ENCODE measurements at places on chromosomes 16 and 17. TPM values are rescaled to one million over a fixed set of nuclear protein-coding genes. Genes with fewer than 3 reads are reported as not detected.

Gene ACSM2A
- total RNA-seq = not detected

- no peak for DNase-seq
These were observed 8.1 kb downstream of the TMEM97 start for GRCh38 chr17:28327031-28327607.

GRCh38 chr16:48462106-48462740 lies 77.0 kb upstream of the SIAH1 start:
- no peak for DNase-seq

- no peak for DNase-seq
These were observed 71.9 kb downstream of the SDR42E1 start for GRCh38 chr16:81939164-81940056.

- no peak for DNase-seq
These were observed 767 bp downstream of the SYNGR2 start for GRCh38 chr17:78168903-78169793.

Gene LGALS9C
- total RNA-seq = 0.24 TPM

DNA sequence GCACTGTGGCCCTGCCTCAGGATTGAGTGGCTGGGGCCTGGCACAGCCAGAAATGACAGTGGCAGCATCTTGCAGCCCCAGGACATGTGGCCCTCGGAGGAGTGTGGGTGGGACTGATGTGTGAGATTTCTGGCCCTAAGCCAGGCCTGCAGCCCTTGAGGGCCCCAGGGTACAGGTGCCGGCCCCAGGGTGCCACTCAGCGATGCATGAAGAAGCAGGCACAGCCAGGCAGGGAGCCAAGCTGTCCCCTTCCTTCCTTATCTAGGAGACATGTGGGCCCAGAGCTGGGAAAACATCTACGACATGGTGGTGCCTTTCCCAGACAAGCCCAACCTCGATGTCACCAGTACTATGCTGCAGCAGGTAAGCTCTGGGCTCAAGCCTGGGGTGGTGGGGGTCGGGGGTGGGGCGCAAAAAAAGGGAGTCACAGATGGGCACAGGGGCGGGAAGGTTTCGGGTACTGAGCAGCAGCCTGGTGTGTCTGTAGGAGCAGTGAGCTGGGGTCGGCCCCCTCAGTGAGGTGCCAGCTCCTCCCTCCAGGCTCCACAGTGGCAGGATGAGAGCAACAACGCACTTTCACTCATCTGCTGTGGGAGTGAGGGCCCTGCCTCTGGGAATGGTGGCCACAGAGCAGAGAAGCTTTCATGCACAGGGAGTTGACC lies 4.1 kb downstream of the ACE start:
- DNase-seq = no peak

Gene CMC2
- total RNA-seq = 45.8 TPM

Gene SHPK
- 10.9 TPM for total RNA-seq

DNA sequence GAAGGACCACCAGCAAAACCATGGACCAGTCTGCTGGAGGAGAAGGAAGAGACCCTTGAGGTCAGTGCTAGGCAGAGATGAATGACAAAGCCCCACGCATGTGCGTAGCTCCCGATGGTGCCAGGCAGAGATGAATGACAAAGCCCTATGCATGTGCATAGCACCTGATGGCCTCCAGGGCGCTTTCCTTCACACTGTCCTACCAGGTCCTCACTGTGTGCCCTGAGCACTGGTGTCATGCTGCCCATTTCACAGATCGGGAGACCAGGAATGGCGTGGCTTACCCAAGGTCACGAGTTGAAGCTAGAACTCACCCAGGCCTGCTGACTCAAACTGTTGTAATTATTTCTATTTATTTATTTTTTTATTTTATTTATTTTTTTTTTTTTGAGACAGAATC lies 149.6 kb downstream of the KATNIP start:
- DNase-seq = no peak

DNA sequence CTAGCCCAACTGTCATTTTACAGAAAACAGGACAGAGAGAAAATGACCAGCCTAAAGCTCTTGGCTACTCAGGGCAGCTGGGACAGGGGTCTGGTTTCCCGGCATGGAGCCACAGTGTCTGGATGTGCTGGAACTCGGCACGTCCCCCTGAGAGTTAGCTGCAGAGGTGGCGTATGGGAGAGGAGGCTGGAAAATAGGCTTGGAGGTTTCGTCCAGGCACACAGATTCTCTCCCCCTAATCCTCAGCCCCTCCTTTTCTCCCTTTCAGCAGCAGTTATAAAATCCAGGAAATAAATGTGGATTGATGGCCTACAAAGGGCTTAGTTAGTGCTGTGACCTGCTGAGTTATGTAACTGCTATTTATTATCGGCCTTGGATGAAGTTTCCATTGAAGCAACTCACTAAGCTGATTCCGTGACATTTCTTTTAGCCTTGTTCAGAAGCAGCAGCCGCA lies 89.5 kb upstream of the TOB1 start:
- no peak for DNase-seq

Gene PERCC1
- total RNA-seq = 0.86 TPM

Gene SEPTIN12
- not detected for total RNA-seq

GRCh38 chr17:69728816-69729215 lies 314.3 kb downstream of the MAP2K6 start:
- DNase-seq = no peak

DNA sequence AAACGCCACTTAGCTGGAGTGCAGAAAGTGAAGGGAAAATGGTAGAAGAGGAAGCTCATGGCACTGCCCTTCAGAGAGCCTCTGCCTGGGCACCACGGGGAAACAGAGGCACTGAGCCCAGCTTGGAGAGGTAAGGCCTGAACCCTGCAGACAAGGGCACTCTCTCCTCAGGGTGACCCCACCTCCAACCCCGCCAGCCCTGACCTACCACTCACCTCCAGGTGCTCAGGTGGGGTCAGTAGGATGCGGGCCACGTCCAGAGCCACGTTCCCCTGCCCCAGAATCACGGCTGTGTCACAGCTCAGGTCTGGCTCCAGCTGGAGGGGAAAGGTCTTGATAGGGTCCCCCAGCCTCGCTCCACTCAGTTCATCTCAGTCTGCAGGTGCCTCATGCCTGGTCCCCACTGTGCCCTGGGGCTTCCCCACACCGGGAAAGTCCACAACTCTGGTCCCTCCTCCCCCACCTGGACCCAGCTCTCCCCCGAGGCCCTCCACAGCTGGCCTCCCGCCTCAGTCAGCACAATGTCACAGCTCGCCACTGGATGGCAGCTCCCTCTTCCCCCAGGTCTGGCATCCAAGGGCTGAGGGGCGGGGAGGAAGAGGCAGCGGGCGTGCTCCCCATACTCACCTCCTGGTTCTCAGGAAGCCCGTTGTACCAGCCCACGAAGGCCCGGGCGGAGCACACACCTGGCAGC lies 6.0 kb upstream of the GRIN2C start:
- DNase-seq = no peak

DNA sequence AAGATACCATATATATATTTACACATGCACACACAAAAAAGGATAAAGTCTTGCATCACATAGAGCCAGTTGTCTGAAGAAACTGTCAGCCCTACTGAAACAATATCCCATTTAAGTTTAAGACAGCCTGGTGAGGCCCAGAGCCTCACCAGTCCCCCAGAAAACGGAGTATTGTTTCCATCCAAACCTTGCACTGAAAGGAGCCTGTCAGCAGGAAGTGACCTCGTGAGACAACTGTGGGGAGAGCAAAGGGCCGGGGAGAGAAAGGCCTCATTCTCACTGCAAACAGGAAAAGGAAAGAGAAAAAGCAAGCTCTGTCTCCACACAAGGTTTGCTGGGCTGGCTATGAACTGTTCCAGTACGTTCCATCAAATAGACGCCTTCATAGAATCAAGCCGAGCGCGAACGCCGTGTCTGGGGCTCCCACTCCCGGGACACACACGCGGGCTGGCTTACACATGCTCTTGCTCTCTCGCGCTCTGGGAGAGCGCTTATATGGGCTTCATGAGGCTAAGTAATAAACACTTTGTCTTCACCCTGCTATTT lies 44.4 kb upstream of the ZFHX3 start:
- no peak for DNase-seq

DNA sequence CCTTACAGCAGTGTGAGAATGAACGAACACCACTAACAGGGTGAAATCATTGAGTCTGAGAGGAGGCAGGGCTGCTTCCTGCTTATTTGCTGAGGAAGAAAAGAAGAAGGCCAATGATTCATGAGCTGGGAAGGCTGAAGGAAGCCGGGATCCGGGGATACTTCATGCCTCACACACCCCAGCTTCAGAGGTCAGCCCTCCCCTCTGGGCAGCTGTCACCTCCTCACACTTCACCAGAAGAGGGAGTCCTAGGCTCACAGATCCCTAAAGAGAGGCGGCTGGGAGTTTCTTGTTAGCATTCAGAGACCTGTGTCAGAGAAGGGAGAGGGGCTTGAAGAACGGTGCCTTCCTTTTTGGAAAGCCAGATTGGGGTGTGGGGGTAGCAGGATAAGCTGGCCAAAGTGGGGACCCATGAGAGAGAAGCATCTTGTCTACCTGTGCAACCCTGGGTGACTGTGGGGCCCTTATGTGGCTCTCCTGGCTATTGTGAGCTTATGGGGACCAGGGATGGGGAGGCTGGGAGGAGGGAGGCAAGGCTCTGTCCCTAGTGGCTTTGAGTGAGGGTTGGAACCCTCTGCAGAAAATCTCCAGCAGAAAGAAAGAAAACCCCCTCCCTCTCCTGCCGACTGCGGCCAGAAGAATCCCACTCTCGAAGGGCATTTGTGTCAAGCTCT lies 94.6 kb downstream of the RGS9 start:
- no peak for DNase-seq

- DNase-seq = no peak
These were observed 6.6 kb downstream of the TMEM114 start for GRCh38 chr16:8583732-8584131.

Gene NACA2
- total RNA-seq = not detected

Gene KCTD19
- total RNA-seq = 0.39 TPM

GRCh38 chr17:12745486-12745885 lies 43.8 kb upstream of the ARHGAP44 start:
- DNase-seq = no peak

Gene APOH
- total RNA-seq = not detected

Gene EFCAB5
- total RNA-seq = 2.4 TPM

DNA sequence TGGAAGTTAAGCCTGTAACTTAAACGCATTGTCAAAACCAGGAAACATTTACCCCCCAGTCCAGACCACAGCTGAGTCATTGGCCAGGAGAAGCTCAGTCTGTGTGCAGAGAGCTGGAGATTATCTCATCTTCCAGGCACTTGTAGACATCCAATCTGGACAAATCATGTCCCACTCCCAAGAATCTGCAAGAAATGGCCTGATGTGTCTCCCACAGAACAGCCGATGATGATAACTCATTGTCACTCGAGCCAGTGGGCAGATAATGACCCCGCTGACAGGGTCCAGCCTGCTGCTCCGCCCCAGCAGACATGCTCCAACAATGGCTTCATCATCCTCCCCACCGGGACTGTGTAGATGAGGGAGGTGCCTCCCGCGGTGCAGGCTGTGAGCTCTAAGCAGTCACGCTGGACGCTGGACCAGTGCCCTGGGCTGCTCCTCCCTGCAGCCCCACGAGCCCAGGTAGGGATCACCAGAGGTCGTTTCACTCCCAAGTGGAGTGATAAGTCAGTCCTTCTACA lies 322.5 kb downstream of the C16orf95 start:
- DNase-seq = no peak

- no peak for DNase-seq
These were observed 52.6 kb downstream of the RNF213 start for GRCh38 chr17:80313160-80313829.

GRCh38 chr17:71727723-71728122 lies 393.1 kb upstream of the SOX9 start:
- DNase-seq = no peak

DNA sequence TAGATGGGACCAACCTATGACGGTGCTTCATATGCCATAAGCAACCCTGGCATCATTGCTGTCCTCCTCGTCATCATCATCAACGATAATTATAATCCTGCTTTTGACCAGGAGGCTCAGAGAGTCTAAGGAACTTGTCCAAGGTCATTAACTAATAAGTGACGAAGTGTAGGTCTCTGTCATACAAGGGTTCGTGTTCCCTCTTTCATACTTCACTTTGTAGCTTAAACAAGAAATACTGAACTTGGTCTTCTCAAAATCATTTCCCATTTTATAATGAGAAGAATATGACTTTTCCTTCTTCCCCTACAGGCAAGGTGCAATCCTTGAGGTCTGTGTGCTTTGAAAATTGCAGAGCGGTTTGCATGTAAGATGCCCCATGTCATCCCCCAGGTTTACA lies 31.2 kb upstream of the PIK3R6 start:
- no peak for DNase-seq

Gene ADAD2
- total RNA-seq = not detected

Gene TMEM92
- not detected for total RNA-seq

Gene RSKR
- total RNA-seq = 25.2 TPM

Gene CHST4
- total RNA-seq = not detected

Data from naive thymus-derived CD4-positive, alpha-beta T cell (primary cell).